ENCODE measurements at places on chromosomes 1 and 21. TPM values are rescaled to one million over a fixed set of nuclear protein-coding genes. Genes with fewer than 3 reads are reported as not detected.

GRCh38 chr1:56948403-56949023 lies 17.3 kb downstream of the C8B start:
- no peak overlapping the region for H3K27ac ChIP-seq
- no peaks in the 10 kb centered on the region for H3K27me3 ChIP-seq
- H3K4me1 ChIP-seq = no peaks in the 10 kb centered on the region
- no peak overlapping the region for H3K4me3 ChIP-seq

GRCh38 chr1:93501399-93501798 lies 53.5 kb downstream of the FNBP1L start:
- no peaks in the 10 kb centered on the region for H3K4me1 ChIP-seq
- H3K27ac ChIP-seq = no peak overlapping the region

DNA sequence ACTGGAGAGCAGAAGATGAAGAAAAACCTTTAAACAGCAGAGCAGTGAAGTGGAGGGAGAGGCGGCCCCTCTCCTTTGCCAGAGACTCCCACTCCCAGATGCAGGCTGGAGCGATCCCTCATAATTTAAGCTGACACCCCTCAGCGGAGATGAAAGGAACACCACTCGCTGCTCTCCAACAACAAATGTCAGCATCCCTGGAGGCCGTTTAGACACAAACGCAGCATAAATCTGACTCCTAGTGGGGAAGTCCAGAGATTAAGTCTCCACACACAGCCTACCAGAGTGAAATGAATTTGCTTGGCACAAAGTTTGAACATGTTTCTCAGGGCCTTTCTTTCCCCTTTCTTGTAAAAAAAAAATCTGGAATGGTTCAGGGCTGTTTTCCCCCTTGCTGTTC lies 137.8 kb downstream of the LMX1A start:
- no peak overlapping the region for H3K27ac ChIP-seq
- H3K27me3 ChIP-seq = no peaks in the 10 kb centered on the region
- no peak for DNase-seq
- no peaks in the 10 kb centered on the region for H3K4me1 ChIP-seq
- H3K36me3 ChIP-seq = no peaks in the 10 kb centered on the region
- no peak overlapping the region for H3K4me3 ChIP-seq

DNA sequence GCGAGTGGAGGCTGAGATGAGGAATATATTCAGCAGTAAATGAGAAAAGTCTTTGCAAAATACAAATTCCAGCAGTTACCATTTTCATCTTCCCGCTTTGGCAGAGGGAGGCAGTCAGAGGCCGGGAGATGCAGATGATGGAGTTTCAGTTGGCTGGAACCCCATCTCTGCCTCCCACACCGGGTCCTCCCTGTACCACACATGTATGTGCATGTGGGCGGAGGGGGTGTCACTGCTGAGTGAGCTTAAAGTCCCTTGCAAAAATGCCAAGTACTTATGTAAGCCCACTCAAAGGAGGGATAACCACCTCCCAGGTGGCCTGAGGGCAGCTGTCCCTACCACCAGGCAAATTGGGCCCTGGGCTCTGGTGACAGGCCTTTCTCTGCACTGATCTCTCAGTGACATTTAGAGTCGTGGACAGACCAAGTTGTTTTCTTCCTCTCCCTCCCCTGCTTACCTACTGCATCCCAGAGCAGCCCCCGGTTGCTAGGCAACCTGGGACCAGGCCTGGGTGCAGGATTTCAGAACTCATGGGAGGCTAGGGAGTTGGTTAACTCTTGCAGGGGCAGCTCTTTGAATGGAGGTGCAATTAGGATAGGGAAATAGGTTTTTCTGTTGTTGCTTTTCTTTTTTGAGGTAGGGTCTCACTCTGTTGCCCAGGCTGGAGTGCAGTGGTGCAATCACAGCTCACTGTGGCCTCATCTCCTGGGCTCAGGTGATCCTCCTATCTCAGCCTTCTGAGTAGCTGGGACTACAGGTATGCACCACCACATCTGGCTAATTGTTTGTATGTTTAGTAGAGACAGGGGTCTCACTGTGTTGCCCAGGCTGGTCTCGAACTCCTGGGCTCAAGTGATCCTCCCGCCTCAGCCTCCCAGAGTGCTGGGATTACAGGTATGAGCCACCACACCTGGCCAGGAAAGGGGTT lies 17.1 kb upstream of the UBXN10 start:
- H3K27me3 ChIP-seq = no peaks in the 10 kb centered on the region
- no peaks in the 10 kb centered on the region for H3K36me3 ChIP-seq
- DNase-seq = no peak

DNA sequence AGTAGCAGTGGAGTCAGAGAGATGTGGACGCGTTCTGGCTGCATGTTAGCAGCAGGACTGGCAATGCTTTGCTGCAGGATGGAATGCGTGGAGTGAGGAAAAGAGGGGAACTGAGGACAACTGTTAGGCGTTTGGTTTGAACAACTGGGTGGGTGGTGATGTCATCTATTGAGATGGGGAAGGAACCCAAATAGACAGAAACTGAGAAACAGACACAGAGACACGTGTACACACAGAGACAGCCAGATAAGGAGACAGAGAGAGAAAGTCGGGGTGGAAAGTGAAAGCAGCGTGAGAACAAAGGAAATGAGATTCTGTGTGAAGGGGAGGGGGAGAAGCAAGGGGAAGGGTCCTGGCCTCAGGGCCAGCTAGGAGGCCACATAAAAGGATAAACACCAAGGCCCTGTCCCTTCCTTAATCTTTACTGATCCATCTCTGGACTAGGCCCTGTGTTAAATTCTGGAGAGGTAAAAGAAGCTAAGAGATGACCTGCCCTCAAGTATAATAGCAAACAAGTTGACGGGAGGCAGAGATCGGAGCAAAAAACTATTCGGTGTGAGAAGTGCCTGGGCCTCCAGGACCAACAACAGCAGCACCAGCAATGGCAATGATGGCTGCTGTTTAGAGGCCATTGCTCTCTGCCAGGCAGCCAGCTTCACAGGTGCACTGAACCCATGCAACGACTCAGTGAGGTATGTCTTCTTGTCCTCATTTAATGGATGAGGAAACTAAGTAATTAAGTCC lies 31.6 kb downstream of the VWA5B1 start:
- no peaks in the 10 kb centered on the region for H3K36me3 ChIP-seq
- no peak overlapping the region for H3K27ac ChIP-seq
- no peak overlapping the region for H3K4me3 ChIP-seq
- no peaks in the 10 kb centered on the region for H3K27me3 ChIP-seq
- DNase-seq = no peak

- no peak for DNase-seq
- H3K36me3 ChIP-seq = no peaks in the 10 kb centered on the region
- no peak overlapping the region for H3K4me3 ChIP-seq
- no peak overlapping the region for H3K27ac ChIP-seq
- H3K27me3 ChIP-seq = no peaks in the 10 kb centered on the region
- H3K4me1 ChIP-seq = peaks cover 6% of the 10 kb centered on the region
Observed at GRCh38 chr1:167532964-167533824, 14.9 kb upstream of the CD247 start.

GRCh38 chr21:35197992-35198431 lies 148.9 kb upstream of the RUNX1 start:
- peaks cover 8% of the 10 kb centered on the region for H3K4me1 ChIP-seq
- DNase-seq = no peak
- peak overlapping the region; percentile 16 for H3K27ac ChIP-seq
- no peaks in the 10 kb centered on the region for H3K36me3 ChIP-seq
- H3K27me3 ChIP-seq = no peaks in the 10 kb centered on the region

DNA sequence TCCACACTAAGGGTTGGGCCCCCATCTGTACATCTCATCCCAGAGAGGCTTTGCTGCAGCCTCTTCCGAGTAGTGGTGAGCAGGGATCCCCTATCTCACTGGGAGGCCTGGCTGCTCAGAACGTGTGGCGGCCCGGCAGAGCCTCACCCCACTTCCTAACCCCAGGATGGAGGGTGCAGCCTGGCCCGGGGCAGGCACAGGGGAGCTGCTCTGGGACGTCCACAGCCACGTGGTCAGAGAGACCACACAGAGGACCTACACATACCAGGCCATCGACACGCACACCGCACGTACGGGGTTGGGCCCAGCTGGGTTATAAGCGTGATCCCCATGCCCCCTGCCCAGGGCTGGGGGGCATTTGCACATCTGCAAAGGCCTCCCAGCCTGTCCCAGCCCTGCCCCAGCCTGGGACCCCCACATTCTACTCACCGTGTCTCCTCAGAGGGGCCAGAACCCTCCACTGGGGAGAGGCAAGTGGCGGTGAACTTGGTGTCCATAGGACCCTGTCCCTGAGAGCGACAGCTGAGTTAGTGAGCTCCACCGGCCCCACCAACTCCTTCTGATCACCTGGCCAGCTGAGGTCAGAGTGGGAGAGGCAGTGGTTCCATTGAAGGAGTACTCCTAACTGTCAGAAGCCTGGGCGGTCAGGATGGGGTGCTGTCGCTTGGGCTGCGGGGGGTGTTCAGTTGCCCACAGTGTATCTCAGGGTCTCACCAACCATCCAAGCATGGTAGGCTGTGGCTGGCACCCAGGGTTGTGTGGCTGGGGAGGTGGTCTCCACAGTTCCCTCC lies 41.2 kb downstream of the TRIM11 start:
- H3K4me1 ChIP-seq = no peaks in the 10 kb centered on the region
- H3K4me3 ChIP-seq = no peak overlapping the region
- DNase-seq = peak; percentile 60
- H3K27ac ChIP-seq = no peak overlapping the region

GRCh38 chr1:26138974-26139558 lies 19.8 kb upstream of the FAM110D start:
- no peak for DNase-seq
- H3K27ac ChIP-seq = no peak overlapping the region
- H3K4me3 ChIP-seq = no peak overlapping the region
- no peaks in the 10 kb centered on the region for H3K4me1 ChIP-seq
- no peaks in the 10 kb centered on the region for H3K36me3 ChIP-seq
- H3K27me3 ChIP-seq = no peaks in the 10 kb centered on the region

- peak; percentile 95 for DNase-seq
- no peaks in the 10 kb centered on the region for H3K4me1 ChIP-seq
- no peaks in the 10 kb centered on the region for H3K36me3 ChIP-seq
- no peak overlapping the region for H3K4me3 ChIP-seq
- H3K27me3 ChIP-seq = no peaks in the 10 kb centered on the region
Observed at GRCh38 chr1:164786980-164787833, 228.2 kb downstream of the PBX1 start.

- DNase-seq = no peak
- no peak overlapping the region for H3K27ac ChIP-seq
- no peaks in the 10 kb centered on the region for H3K27me3 ChIP-seq
- no peak overlapping the region for H3K4me3 ChIP-seq
Observed at GRCh38 chr1:92126088-92126487, 45.9 kb downstream of the BTBD8 start.

- H3K36me3 ChIP-seq = peaks cover 46% of the 10 kb centered on the region
- H3K27ac ChIP-seq = no peak overlapping the region
- peaks cover 17% of the 10 kb centered on the region for H3K4me1 ChIP-seq
- no peaks in the 10 kb centered on the region for H3K27me3 ChIP-seq
- H3K4me3 ChIP-seq = no peak overlapping the region
Observed at GRCh38 chr1:11134251-11134897, 34.7 kb upstream of the EXOSC10 start.

- H3K27me3 ChIP-seq = no peaks in the 10 kb centered on the region
- H3K4me3 ChIP-seq = no peak overlapping the region
- H3K27ac ChIP-seq = peak overlapping the region; percentile 22
- peaks cover 6% of the 10 kb centered on the region for H3K4me1 ChIP-seq
- peaks cover 13% of the 10 kb centered on the region for H3K36me3 ChIP-seq
- no peak for DNase-seq
Observed at GRCh38 chr1:40281853-40282252, 23.8 kb downstream of the ZMPSTE24 start.

- H3K27ac ChIP-seq = no peak overlapping the region
- no peaks in the 10 kb centered on the region for H3K27me3 ChIP-seq
- H3K4me3 ChIP-seq = no peak overlapping the region
Observed at GRCh38 chr1:216054600-216054999, 368.6 kb downstream of the USH2A start.

DNA sequence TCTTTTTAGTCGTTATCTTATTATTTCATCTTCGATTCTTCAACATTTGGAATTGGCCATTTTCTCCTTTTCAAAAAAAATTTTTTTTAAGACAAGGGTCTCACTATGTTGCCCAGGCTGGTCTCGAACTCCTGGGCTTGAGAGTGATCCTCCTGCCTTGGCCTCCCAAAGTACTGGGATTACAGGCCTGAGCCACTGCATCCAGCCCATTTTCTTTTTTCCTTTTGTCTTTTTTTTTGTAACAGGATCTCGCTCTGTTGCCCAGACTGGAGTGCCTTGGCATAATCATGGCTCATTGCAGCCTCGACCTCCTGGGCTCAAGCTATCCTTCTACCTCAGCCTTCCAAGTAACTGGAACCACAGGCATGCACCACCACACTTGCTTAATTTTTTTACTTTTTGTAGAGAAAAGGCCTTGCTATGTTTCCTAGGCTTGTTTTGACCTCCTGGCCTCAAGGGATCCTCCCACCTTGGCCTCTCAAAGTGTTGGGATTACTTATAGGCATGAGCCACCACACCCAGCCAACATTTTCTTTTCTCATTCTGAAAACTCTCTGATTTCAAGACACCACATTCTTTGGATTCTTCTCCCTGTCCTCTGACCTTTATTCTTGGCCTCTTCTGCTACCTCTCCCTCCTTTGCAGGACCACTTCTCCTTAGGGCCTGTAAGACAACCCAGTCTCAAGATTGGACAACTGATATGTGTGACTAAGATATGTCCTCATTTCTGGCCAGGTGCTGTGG lies 6.0 kb upstream of the MAP1LC3C start:
- H3K36me3 ChIP-seq = no peaks in the 10 kb centered on the region
- no peaks in the 10 kb centered on the region for H3K4me1 ChIP-seq
- DNase-seq = no peak
- H3K27me3 ChIP-seq = no peaks in the 10 kb centered on the region
- no peak overlapping the region for H3K4me3 ChIP-seq
- H3K27ac ChIP-seq = peak overlapping the region; percentile 2

GRCh38 chr1:212955098-212955497 lies 4.8 kb downstream of the VASH2 start:
- H3K4me3 ChIP-seq = no peak overlapping the region
- no peak for DNase-seq
- no peaks in the 10 kb centered on the region for H3K36me3 ChIP-seq
- peaks cover 15% of the 10 kb centered on the region for H3K4me1 ChIP-seq
- no peak overlapping the region for H3K27ac ChIP-seq

DNA sequence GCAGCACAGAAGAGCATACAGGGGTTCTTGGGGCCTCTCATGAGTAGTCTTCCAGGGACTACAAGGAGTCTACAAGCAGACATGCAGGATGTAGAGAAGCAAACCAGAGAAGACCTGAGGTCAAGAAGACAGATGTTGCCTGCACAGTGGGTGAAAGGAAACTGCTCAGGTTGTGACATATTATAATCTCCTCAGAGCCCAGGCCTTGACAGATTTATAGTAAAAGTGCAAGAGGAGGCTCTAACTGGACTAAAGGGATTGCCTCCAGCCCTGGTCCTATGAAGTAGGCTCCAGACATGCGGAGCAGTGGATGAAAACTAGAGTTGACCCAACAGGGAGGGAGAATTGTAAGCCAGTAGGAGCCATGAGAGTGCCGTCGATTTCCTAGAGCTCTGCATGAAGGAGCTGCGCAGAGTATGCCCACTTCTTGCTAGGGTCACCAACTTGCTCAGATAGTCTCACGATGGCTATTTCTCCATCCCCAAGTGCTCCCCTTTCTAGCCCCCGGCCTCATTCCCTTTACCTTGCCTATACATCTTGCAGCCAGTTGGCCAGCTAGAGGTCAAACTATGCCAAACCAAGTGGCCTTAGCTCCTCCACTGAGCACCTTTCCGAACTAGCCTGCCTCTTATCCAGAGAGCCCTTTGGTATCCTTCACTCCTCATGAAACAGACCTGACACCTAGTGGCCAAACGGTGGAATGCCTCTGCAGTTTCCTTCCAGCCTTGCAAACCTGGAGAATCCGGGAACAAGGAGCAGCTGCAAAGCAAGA lies 36.2 kb upstream of the IPO9 start:
- H3K4me1 ChIP-seq = peaks cover 38% of the 10 kb centered on the region
- no peak overlapping the region for H3K4me3 ChIP-seq
- H3K27ac ChIP-seq = peak overlapping the region; percentile 65
- no peaks in the 10 kb centered on the region for H3K27me3 ChIP-seq
- H3K36me3 ChIP-seq = peaks cover 43% of the 10 kb centered on the region
- peak; percentile 90 for DNase-seq

Gene ASH1L
- 4.4 TPM for polyA plus RNA-seq

Gene GSTM5
- 11.4 TPM for polyA plus RNA-seq

Gene C1orf185
- not detected for polyA plus RNA-seq

Measured in sigmoid colon (tissue), 7 donors.